ENCODE measurements at places on chromosomes 3 and 15. TPM values are rescaled to one million over a fixed set of nuclear protein-coding genes. Genes with fewer than 3 reads are reported as not detected.
A peak's percentile ranks its signal among the peaks of the same experiment; 100 is the strongest.

SUMF1 gene
- total RNA-seq = 10.2 TPM

OR5K2 gene
- not detected for total RNA-seq

DNA sequence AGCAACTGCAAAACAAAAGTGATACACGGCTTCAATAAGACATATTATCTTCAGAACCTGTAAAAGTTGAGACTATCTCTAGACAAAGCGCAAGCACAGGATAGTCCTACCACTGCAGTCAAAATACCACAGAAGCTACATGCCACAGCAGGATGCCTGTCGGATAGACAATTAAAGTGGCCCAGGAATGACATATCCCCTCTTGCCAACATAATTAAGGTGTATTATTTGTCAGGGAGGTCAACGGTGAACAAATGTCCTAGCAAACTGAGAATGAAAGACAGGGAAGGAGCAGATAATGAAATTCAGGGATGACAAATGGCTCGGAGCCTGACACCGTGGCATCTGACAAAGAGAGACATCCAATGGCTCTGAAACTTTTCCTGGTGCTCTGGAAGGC, 185.7 kb downstream of the MECOM start:
- H3K27me3 ChIP-seq = no peaks in the 10 kb centered on the region
- H3K36me3 ChIP-seq = no peaks in the 10 kb centered on the region
- H3K4me1 ChIP-seq = peaks cover 14% of the 10 kb centered on the region
- H3K27ac ChIP-seq = no peak overlapping the region
- DNase-seq = no peak

- DNase-seq = no peak
- H3K36me3 ChIP-seq = no peaks in the 10 kb centered on the region
Measured at GRCh38 chr15:51349156-51349844, 7.8 kb downstream of the GLDN start.

TLR9 gene
- total RNA-seq = not detected

STRIT1 gene
- total RNA-seq = 0.33 TPM

GRCh38 chr15:27123291-27123690, 152.3 kb downstream of the GABRG3 start:
- no peaks in the 10 kb centered on the region for H3K27me3 ChIP-seq
- no peak overlapping the region for H3K4me3 ChIP-seq
- no peaks in the 10 kb centered on the region for H3K36me3 ChIP-seq
- no peak for DNase-seq
- 0 out of 2 replicates have a peak overlapping the region, but pooled peaks have one; percentile 43 for H3K27ac ChIP-seq

ALCAM gene
- 24.0 TPM for total RNA-seq

- H3K4me1 ChIP-seq = peaks cover 6% of the 10 kb centered on the region
- H3K4me3 ChIP-seq = no peak overlapping the region
- no peak for DNase-seq
- no peaks in the 10 kb centered on the region for H3K36me3 ChIP-seq
- H3K27me3 ChIP-seq = peaks cover 44% of the 10 kb centered on the region
- no peak overlapping the region for H3K27ac ChIP-seq
Measured at GRCh38 chr3:184234224-184234623, 4.8 kb downstream of the VWA5B2 start.

DNA sequence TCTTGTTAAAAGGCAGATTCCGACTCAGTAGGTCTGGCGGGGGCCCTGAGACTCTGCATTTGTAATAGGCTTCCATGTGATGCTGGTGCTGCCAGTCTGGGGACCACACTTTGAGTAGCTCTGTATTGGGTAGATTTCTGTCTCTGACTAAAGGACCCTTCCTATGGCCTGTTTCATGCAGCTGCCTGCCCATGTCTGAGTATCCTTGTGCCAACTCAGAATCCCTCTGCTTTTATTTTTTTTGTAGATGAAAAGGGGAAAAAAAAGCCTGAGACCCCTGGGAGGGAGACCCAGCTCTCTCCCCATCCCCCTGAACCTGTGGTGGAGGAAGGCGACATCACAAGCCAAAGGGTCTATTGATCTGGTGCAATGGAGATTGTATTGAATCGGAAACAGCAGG, 81.9 kb downstream of the EBLN2 start:
- H3K4me3 ChIP-seq = no peak overlapping the region
- H3K27ac ChIP-seq = no peak overlapping the region
- H3K4me1 ChIP-seq = no peaks in the 10 kb centered on the region
- no peaks in the 10 kb centered on the region for H3K27me3 ChIP-seq
- DNase-seq = no peak

CACNA1D gene
- 3.6 TPM for total RNA-seq

CPLX3 gene
- total RNA-seq = 0.09 TPM

TM4SF18 gene
- total RNA-seq = 2.2 TPM

DRD3 gene
- 0.11 TPM for total RNA-seq

CMC1 gene
- 26.4 TPM for total RNA-seq

- DNase-seq = no peak
- no peak overlapping the region for H3K27ac ChIP-seq
- H3K4me3 ChIP-seq = no peak overlapping the region
- no peaks in the 10 kb centered on the region for H3K27me3 ChIP-seq
- H3K36me3 ChIP-seq = peaks cover 25% of the 10 kb centered on the region
- peaks cover 46% of the 10 kb centered on the region for H3K4me1 ChIP-seq
Measured at GRCh38 chr3:30625541-30626438, 19.4 kb downstream of the TGFBR2 start.

SLC12A1 gene
- total RNA-seq = 0.39 TPM

GRCh38 chr15:63473999-63474809, 30.2 kb upstream of the USP3 start:
- no peak overlapping the region for H3K27ac ChIP-seq
- H3K36me3 ChIP-seq = no peaks in the 10 kb centered on the region
- no peak overlapping the region for H3K4me3 ChIP-seq
- peak; percentile 55 for DNase-seq
- peaks cover 15% of the 10 kb centered on the region for H3K4me1 ChIP-seq
- 0 out of 2 replicates have a peak, but pooled peaks cover 2% of the 10 kb centered on the region for H3K27me3 ChIP-seq

- H3K36me3 ChIP-seq = no peaks in the 10 kb centered on the region
- DNase-seq = peak; percentile 21
- peaks cover 17% of the 10 kb centered on the region for H3K4me1 ChIP-seq
- peak overlapping the region; percentile 41 for H3K4me3 ChIP-seq
- peaks cover 98% of the 10 kb centered on the region for H3K27me3 ChIP-seq
Measured at GRCh38 chr3:177345049-177345972, 148.0 kb upstream of the TBL1XR1 start.

- H3K36me3 ChIP-seq = peaks cover 22% of the 10 kb centered on the region
- peaks cover 14% of the 10 kb centered on the region for H3K4me1 ChIP-seq
- DNase-seq = no peak
- no peak overlapping the region for H3K4me3 ChIP-seq
- no peak overlapping the region for H3K27ac ChIP-seq
Measured at GRCh38 chr3:63029326-63029725, 154.1 kb upstream of the CADPS start.

- DNase-seq = no peak
- no peak overlapping the region for H3K4me3 ChIP-seq
- no peaks in the 10 kb centered on the region for H3K4me1 ChIP-seq
- peaks cover 22% of the 10 kb centered on the region for H3K36me3 ChIP-seq
- peak overlapping the region; percentile 44 for H3K27ac ChIP-seq
- no peaks in the 10 kb centered on the region for H3K27me3 ChIP-seq
Measured at GRCh38 chr3:179732661-179733348, 80.0 kb downstream of the USP13 start.

DNA sequence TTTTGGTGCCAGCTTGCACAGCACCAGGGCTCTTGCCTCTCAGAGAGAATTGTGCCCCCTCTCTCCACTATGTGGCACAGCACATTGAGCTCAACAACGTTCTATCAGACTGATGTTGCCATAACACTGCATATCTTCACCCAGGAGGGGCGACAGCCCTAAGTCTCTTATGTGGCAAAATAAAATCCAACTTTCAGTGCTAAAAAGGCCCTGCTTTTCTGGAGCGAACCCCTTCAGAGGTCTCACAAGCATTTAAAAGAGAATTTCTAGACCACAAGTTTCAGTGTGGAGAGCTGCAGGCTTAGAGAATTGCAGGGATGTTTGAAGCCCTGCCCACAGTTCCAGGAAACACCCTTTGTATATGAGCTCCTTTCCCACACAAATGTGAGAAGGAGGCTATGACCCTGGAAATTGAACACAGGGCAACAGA, 85.5 kb downstream of the LIPC start:
- no peak overlapping the region for H3K27ac ChIP-seq
- peaks cover 29% of the 10 kb centered on the region for H3K4me1 ChIP-seq
- H3K36me3 ChIP-seq = no peaks in the 10 kb centered on the region
- H3K27me3 ChIP-seq = no peaks in the 10 kb centered on the region
- no peak overlapping the region for H3K4me3 ChIP-seq

DNA sequence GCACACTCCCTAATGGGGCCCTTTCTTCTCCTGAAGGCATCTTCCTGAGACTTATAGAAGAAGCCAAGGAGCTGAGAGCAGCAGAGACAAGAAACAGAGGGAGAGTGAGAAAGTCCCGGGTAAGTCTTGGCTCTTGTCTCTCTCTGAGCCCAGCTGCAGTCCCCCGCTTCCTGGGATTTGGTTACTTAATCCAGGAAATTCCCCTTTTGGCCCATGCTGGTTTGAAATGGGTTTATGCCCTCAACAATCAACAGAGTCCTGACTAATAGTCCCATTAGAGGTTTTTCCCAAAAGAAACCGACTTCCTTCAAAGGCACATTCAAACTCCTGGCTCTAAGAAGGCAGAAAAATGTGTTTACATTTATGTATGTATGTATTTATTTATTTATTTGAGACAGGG, 22.0 kb downstream of the TMEM158 start:
- no peak overlapping the region for H3K27ac ChIP-seq
- H3K4me1 ChIP-seq = peaks cover 12% of the 10 kb centered on the region
- no peaks in the 10 kb centered on the region for H3K36me3 ChIP-seq
- no peak overlapping the region for H3K4me3 ChIP-seq
- no peak for DNase-seq

GRCh38 chr3:58173029-58173668, 37.6 kb downstream of the DNASE1L3 start:
- H3K36me3 ChIP-seq = peaks cover 23% of the 10 kb centered on the region
- H3K27ac ChIP-seq = peak overlapping the region; percentile 69
- peaks cover 37% of the 10 kb centered on the region for H3K4me1 ChIP-seq
- no peak overlapping the region for H3K4me3 ChIP-seq

DNA sequence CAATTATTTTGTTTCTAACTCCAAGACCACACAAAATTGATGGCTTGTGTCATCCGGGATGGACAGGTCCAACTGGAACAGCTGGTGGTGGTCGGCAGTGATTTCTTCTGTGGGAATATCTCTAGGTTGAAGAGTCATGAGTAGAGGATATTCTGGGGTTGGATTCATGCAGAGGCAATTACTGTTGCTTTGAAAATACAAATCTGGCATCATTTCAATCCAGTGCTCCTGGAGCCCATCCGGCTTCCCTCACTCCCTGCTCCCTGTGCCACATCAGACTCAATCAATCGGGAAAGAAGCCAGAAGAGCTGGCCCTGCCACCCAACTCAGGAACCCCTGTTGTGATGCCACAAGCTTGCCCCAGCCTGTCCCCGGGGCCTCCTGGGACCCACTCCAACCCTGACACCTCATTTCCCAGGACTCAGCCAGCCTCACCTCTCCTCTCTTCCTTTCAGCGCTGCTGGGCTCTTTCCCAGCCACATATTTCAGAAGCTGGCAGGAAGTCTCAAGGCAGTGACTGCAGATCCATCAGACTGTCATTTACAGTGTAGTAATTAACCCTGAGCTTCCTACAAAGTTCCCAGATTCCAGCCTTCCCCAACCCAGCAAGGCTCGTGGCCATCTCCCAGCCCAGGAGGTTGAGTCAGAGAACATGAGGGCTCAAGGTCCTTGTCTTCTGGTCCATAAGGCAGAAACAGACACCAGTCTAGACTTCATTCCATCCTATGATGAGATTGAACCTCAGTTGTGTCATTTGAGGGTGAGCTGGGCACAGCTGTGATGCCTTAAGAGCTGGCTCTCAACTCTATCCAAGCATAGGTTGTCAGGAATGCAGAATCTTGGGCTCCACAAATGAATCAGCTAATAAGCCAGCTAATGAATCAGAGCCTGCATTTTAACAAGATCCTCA, 114.0 kb downstream of the FAM174B start:
- no peaks in the 10 kb centered on the region for H3K27me3 ChIP-seq
- no peak overlapping the region for H3K27ac ChIP-seq
- H3K36me3 ChIP-seq = peaks cover 6% of the 10 kb centered on the region
- no peak overlapping the region for H3K4me3 ChIP-seq

Measured in WTC11 (cell line).